T-helper 1 cell (primary cell): ENCODE measurements at places on chromosomes 13 and 19.

DNA sequence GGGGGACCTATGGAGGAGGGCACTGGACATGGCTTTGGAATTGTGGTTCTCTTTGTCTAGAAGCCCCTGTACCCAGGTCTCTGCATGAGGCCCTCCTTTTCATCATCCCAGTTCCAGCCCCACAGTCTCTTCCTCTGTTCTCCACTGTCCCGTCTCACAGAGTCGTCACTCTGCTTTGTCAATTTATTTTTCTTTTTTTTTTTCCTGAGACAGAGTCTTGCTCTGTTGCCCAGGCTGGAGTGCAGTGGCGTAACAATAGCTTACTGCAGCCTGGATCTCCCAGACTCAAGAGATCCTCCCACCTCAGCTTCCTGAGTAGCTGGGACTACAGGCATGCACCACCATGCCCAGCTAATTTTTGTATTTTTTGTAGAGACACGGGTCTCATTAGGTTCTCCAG, 619 bp upstream of the EXOC3L2 start:
- DNase-seq, result no peak

- DNase-seq, result no peak
These were observed 21.9 kb downstream of the NAXD start for GRCh38 chr13:110637275-110637674.

- peak; percentile 87 for DNase-seq
These were observed at the start of gene ZNF331 for GRCh38 chr19:53537521-53538377. TSS of gene ZNF331 (plus strand) at chr19:53538145. CDS start at chr19:53569377, 31,232 bp downstream.

DNA sequence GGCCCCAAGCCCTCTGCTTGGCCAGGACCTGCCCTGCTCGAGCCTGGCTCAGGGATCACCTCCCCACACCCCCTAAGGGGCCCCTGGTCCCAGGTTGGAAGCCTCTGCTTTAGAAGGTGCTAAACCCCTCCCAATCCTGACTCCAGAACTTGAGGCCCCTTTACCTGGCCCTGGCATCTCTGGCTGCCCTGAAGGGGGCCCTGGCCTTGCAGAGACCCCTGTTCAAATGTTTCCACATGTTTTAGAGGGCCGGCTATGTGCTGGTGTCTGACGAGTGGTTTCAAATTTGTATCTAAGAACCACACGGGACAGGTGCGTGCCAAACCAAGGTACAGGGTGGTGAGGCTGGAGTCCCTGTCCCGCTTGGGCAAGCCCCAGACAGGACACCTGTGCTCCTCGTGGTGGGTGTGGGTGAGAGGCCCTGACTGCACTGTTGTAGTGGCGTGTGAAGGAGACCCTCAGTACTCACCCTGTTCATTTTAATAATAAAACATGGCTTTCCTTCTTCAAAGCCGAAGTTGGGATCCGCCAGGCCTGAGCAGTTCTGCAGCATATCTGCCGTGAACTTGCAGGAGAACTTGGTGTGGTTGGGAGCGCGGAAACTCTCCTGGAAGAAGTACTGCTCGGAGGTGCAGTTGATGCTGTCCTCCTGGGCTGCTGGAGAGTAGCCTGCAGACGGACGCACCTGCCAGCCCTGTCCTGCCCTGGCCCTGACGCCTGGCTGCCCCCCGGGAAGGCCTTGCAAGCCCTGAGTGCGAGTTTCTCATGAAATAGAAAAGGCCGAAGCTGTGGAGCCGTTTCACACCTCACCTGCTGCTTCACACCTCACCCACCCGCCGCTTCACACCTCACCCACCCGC, 5.4 kb downstream of the ATP4B start:
- no peak for DNase-seq

GRCh38 chr19:4447327-4448146, 10.1 kb downstream of the UBXN6 start:
- no peak for DNase-seq

DNA sequence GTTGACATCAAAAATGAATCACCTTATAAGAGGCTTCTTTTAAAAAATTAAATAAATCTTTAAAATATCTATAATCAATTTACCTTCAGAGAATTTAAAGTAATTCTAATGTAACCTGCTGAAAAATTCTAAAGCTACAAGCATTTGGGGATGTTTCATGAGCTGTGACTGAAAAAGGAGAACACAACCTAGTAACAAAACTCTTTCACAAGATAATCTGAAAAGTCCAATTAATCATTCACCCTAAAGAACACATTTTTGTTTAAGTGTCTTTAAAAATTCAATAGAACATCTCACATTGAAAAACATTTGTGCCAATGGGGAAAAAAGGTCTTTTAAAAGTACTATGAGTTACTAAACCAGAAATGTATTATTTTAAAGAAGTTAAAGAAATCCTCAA, 22.8 kb downstream of the KLF12 start:
- no peak for DNase-seq

DNA sequence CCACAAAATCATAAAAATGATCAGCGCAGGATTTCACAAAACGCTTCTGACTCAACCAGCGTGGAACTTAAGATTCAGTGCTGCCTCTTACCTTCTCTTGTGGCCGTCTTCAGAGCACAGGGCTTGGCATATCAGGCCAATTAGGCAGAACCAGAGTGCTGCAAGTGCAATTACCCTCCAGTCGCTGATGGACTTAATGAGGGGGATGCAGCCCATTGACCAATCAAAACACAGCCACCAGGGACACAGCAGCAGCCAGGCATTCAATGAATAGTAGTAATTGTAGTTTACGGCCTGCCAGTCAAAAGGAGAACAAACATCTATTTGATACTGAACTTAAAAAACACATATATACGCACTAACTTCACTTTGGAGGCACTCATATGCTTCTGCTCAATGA, 38.2 kb downstream of the TMTC4 start:
- no peak for DNase-seq

DNA sequence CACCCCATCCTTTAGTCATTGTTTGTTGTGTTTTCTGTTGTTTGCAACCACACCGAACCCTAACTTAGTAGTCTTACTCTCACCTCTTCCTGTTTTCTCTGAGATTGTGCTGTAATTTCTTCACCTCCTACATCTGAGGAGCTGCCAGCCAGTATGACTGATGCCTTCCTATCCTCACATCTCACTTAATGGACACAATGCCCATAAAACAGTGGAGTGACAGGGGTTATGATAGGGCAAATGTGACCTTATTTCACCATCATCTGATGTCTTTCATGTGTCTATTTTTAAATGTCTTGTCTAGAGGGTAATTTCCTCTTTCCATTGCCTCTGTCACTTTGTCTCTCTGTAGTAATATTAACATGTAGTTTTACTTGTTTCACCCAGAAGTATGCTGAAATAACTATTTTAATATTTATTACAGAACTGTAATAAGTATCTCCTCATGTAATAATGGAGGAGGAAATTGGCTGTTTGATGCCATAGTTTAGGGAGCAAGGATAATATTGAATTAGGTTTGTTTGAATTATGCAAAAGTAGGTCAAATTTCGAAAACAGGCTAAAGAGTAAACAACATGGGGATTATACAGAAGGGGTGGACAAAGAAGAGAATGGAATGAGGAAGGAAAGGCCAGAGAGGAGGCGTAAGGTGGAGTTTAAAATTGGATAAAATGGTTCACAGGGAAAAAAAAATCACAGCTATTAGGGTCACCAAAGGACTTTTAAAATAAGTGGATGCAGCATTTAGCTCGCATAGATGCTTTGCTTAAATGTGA, 103.5 kb upstream of the SPRY2 start:
- DNase-seq, result no peak
